ENCODE measurements at places on chromosomes 5 and 9.

- H3K4me1 ChIP-seq: no peaks in the 10 kb centered on the region
- H3K36me3 ChIP-seq: no peaks in the 10 kb centered on the region
- no peak for DNase-seq
- H3K27ac ChIP-seq: peak overlapping the region; percentile 58
- no peak overlapping the region for H3K4me3 ChIP-seq
These were observed 105.2 kb downstream of the GNAQ start for GRCh38 chr9:77926371-77926878.

- H3K27me3 ChIP-seq: no peaks in the 10 kb centered on the region
- no peaks in the 10 kb centered on the region for H3K36me3 ChIP-seq
- H3K4me3 ChIP-seq: no peak overlapping the region
- H3K27ac ChIP-seq: peak overlapping the region; percentile 24
These were observed 390.9 kb upstream of the DAB2 start for GRCh38 chr5:39815711-39816110.

DNA sequence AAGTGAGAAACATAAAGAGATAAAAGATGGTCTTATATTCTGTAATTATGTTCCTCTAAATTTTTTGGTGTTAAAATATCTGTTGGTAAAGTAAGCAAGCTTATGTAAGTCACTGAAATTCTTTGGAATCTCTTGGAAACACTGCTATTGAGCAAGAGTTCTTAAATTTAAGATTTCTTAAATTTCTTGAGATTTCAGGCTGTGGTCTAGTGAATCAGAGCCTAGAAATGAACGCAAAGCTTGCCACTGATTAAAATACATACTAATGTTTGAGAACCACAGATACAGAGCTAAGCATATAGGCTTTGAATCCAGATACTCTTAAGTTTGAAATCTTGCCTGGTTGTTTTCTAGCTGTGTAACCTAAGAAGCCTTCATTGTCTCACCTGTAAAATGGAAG, 133.4 kb downstream of the TRPM3 start:
- H3K36me3 ChIP-seq: no peaks in the 10 kb centered on the region
- no peak for DNase-seq
- no peaks in the 10 kb centered on the region for H3K27me3 ChIP-seq
- H3K4me3 ChIP-seq: no peak overlapping the region
- H3K27ac ChIP-seq: no peak overlapping the region

- no peak overlapping the region for H3K27ac ChIP-seq
- H3K4me1 ChIP-seq: peaks cover 3% of the 10 kb centered on the region
- no peak overlapping the region for H3K4me3 ChIP-seq
- DNase-seq: no peak
- H3K36me3 ChIP-seq: no peaks in the 10 kb centered on the region
These were observed 7.3 kb downstream of the DNAJB5 start for GRCh38 chr9:34996905-34997279.

DNA sequence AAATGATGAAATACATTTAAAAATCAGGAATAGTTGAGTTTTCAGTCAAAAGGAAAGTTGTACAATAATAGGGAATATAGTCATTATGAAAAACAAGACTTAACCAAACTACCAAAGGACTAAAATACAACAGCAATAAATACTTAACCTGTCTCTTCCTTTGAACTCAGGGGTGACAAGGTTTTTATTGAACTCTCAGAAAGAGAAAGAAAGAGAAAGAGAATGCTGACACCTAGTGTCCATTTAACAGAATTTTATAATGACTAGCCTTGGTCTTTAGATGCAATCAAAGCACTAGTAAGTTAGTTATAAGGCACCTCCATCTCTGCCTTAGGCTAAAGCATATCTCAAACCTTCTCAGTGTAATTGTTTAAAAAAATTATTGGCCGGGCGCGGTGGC, 47.5 kb downstream of the UIMC1 start:
- H3K4me1 ChIP-seq: no peaks in the 10 kb centered on the region
- H3K36me3 ChIP-seq: no peaks in the 10 kb centered on the region
- H3K27ac ChIP-seq: no peak overlapping the region

GRCh38 chr5:2999926-3000325, 248.4 kb upstream of the IRX2 start:
- no peaks in the 10 kb centered on the region for H3K4me1 ChIP-seq
- H3K36me3 ChIP-seq: no peaks in the 10 kb centered on the region
- no peaks in the 10 kb centered on the region for H3K27me3 ChIP-seq
- no peak overlapping the region for H3K27ac ChIP-seq
- DNase-seq: no peak

- H3K27me3 ChIP-seq: no peaks in the 10 kb centered on the region
- H3K27ac ChIP-seq: no peak overlapping the region
- no peak for DNase-seq
- H3K36me3 ChIP-seq: no peaks in the 10 kb centered on the region
These were observed 36.1 kb downstream of the STRBP start for GRCh38 chr9:123232332-123232731.

DNA sequence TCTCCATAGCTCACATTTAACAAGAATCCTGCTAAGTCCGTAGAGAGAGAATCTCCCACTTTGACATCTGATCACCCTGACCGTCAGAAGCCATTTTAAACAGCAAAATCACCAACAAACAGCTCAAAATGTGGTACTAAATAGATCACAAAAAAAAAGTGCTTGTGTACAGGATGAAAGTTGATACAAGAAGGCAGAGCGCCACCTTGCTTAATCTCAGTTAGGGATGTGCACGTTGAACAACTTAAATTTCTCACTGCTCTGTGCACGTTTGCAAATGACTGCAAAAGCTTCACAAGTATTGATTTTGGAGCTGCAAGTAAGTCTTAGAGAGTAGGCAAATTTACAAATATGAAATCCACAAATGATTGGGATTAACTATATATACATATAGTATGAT, 63.1 kb upstream of the NREP start:
- H3K4me1 ChIP-seq: no peaks in the 10 kb centered on the region
- H3K36me3 ChIP-seq: no peaks in the 10 kb centered on the region
- H3K4me3 ChIP-seq: no peak overlapping the region
- H3K27me3 ChIP-seq: no peaks in the 10 kb centered on the region
- no peak overlapping the region for H3K27ac ChIP-seq

- peak overlapping the region; percentile 72 for H3K27ac ChIP-seq
- no peaks in the 10 kb centered on the region for H3K4me1 ChIP-seq
- no peaks in the 10 kb centered on the region for H3K36me3 ChIP-seq
- no peak overlapping the region for H3K4me3 ChIP-seq
These were observed 38.8 kb downstream of the NFX1 start for GRCh38 chr9:33329117-33329563.

DNA sequence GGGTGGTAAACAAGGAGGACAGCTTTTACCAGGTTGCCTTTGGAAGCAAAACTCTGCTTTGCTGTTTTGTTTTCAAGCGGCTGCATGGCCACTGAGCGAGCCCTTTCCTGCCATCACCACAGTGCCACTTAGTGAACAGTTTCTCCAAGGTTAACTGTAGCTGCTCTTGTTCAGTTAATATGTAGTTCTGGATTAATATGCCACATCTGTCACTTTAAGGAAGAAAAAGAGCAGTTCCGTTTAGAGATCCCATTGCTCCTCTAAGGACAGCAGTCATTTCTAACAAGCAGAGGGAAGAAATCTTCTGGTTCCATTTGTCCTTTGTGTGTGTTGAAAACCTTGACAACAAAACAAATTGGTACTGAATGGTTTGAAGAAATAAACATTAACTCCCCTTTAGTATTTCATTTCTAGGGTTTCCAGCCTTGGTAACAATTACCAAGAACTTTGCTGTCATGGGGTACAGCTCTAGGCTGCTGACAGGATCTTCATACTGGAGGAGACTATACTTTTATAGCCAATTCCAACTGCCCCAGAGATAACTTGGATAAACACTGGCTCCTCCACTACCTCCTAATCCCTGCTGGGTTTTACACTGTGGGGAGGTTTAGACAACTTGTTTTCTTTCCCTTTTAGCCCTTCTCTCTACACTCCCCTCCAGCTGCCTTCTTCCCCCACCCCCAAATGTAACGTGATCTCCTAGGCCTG, 10.3 kb upstream of the ABL1 start:
- H3K27ac ChIP-seq: peak overlapping the region; percentile 93
- H3K36me3 ChIP-seq: no peaks in the 10 kb centered on the region
- no peaks in the 10 kb centered on the region for H3K27me3 ChIP-seq
- peak; percentile 44 for DNase-seq

All from uterus (tissue), 4 donors.